ENCODE measurements at places on chromosomes 3 and 15.

GRCh38 chr3:114758831-114759699, 388.0 kb downstream of the ZBTB20 start:
- DNase-seq = no peak

- DNase-seq = no peak
Observed at GRCh38 chr3:161579395-161580126, 83.0 kb downstream of the OTOL1 start.

DNA sequence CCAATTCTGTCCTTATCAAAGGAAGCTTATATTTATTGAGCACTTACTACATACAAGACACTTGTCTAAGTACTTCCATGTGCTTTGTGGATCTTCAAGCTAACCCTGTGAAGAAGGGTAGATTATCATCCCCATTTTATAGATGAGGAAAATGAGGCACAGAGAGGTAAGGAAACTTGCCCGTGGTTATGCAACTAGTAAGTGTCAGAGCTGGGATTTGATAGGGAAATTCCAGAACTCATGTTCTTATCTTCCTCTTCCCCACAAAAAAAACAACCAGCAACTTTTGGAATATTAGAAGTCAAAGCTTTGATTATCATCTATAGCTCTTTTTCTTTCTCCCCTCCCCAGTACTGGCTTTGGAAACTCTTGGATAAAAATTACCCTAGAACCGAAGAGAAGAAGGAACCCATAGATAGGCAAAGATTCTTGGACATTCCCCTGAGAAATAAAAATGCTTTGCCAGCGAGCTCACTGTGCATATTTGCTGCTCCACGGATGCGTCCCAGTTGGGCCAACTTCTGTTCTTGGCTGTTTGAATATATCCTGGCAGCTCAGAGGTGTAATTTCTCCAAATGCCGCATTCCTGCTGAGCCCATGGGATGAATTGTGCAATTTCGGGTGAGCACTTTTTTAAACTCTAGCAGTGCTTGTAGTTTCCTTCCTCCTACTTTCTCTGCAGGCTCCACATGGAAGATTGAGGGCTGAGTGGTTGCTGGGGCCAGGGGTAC, 591.5 kb upstream of the CFAP20DC start:
- no peak for DNase-seq

DNA sequence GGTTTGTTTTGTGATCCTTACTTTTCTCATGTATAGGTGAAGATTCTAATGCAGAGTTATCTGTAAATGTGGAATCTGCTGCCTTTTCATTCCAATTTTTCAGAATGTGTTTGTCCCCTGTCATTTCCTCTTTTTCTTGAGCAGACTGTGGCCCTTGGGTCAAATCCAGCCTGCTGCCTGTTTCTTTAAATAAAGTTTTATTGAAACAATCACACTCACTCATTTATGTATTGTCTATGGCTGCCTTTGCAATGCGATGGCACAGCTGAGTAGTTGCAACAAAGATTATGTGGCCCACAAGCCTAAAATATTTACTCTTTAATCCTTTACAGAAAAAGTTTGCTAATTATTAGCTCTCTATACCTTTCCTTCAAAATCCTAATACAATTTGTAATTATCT, 116.3 kb upstream of the NPHP3 start:
- no peak for DNase-seq

GRCh38 chr15:83323296-83323711, 38.8 kb upstream of the BNC1 start:
- DNase-seq = no peak

- DNase-seq = no peak
Observed at GRCh38 chr15:29316422-29316821, 46.8 kb upstream of the NSMCE3 start.

DNA sequence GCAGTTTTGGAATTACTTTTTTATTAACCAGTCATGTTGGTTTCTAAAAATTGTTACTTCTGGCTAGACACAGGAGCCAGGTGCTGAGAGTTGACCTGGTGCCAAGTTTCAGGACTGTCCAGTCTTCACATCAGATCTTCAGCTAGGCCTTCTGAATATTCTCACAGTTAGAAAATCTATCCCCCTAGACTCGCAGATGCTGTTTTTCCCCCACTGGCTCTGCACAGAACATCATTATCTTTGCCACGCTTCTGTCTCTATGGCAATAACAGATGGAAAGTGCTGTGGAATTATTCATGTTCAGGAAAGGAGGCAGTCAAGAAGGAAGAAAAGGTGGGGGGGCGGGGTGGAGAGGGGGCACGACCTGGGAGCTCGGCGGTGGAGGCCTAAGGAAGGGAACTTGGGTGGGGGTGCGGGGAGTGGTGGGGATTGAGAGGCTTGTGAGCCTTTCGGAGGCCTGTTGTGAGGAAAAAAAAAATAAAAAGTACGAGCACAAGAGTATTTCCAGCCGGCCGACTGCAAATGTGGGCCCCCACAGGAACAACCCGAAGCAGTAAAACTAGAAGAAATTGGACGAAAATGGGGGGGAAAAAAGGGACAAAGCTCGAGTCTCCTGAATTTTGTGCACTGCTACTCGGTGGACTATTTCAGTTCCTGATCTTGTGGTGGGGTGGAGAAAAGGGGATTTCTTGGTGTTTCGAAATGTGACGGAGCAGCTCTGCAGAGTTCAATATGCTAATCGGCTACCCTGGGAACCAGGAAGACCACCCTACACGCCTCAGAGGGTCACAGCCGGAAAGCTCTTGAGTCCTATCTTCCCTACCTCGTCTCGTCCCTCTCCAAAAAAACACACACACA, 1.5 kb upstream of the SKIL start:
- no peak for DNase-seq

DNA sequence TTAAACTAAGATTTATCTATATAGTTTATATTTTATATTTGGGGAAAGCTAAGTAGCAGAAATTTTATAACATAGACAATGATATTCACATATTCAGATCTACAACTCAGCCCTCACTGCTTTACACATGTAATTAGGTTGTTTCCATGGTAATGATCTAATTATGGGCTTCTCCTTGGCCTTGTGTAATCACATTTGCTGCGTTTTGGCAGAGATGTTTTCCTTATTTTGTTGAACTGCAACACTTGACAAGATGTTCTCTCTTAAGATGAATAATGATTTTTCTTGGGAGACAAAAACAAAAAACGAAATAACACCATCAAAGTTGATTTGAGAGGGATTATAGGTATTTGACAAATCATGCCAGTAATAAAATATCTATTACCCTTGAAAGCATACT, 635.6 kb upstream of the TBL1XR1 start:
- DNase-seq = no peak

GRCh38 chr3:97719156-97719821, 45.3 kb upstream of the ARL6 start:
- peak; percentile 24 for DNase-seq

GRCh38 chr15:63015618-63016017, 26.9 kb upstream of the TPM1 start:
- no peak for DNase-seq

- no peak for DNase-seq
Observed at GRCh38 chr3:147551491-147551890, 142.3 kb downstream of the ZIC1 start.

GRCh38 chr3:177596248-177596815, 399.1 kb upstream of the TBL1XR1 start:
- no peak for DNase-seq

DNA sequence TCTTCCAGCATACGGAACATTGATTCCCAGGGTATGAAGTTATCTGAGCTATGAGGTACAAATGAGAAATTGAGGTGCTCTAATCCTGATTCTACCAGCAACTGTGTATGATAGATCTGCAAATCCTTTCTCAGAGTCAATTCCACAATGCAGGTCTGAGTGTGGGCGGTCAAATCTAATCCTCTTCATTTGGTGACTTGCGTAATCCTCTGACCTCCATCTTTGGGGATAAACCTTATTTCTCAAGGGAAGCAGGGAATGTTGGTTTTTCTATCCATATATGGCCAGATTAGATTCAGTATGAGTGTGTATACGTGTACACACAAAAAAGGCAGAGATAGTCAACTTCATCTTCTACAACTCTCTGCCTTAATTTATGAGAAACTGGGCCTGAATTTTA, 348.4 kb upstream of the IL12A start:
- DNase-seq = no peak

DNA sequence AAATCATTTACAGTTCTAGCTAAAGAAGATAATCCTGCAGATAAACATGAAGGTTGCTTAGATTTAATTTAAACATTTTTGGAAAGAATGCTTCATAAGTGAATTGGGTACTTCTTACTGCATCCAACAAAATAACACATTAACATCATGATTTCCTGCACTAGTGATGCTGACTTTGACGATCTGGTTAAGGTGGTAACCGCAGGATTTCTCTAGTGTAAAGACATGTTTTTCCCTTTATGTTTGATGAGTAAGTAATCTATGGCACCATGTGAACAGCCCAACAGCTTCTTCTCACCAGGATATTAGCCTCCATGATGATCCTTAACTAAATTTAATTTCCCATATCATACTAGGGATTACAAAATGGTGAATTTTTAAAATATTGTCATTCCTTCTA, 14.1 kb downstream of the SPPL2A start:
- no peak for DNase-seq

- DNase-seq = peak; percentile 73
Observed at GRCh38 chr15:38707802-38708671, 143.4 kb upstream of the RASGRP1 start.

DNA sequence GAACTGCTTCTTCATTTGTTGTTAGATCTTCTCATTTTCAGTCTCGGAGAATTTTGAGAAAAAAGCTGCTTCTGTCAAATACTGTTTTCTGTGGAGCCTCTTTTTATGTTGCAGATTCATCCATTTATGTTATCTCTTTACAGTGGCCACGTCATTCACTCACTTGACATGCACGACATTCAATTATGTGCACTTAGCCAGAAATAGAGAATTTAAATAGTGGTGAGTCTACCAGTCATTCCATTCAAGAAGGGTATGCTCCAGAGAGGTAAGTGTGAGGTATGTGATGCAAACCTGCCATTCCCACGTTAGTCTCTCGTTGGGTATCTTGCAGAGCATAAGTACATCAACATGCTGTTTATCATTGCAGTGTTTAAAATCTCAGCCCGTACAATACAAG, 9.8 kb downstream of the ARPP19 start:
- DNase-seq = no peak

- no peak for DNase-seq
Observed at GRCh38 chr15:75840659-75841058, 2.6 kb upstream of the UBE2Q2 start.

GRCh38 chr15:31306426-31307269, 20.0 kb upstream of the KLF13 start:
- DNase-seq = no peak

DNA sequence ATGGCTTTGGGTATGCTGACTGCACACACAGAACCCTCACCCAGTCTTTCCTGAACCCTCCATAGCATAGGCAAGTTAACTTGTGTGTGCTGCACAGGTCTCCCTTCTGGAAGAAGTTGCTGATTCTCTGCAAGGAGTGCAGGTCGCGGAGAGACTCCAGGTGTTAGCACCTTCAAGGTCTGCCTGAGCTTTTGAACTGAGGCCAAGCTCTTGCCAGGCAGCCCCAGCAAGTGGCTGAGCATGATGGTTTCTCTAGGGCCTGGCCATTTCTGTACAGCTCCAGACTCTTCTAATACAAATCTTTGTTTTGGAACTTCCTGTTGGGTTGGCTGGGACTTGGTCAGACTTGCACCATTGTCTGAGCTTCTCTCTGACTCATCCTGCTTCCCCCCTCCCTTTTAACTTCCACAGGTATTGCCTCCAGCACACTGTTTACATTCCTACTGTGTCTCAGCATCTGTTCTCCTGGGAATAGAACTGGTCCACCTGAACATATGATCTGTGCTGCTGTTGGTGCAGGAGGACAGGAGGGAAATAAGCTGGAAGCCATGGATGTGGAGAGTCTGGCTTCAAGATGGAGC, 53.3 kb downstream of the KY start:
- no peak for DNase-seq

GRCh38 chr15:23524816-23525215, 40.7 kb upstream of the MKRN3 start:
- DNase-seq = no peak

DNA sequence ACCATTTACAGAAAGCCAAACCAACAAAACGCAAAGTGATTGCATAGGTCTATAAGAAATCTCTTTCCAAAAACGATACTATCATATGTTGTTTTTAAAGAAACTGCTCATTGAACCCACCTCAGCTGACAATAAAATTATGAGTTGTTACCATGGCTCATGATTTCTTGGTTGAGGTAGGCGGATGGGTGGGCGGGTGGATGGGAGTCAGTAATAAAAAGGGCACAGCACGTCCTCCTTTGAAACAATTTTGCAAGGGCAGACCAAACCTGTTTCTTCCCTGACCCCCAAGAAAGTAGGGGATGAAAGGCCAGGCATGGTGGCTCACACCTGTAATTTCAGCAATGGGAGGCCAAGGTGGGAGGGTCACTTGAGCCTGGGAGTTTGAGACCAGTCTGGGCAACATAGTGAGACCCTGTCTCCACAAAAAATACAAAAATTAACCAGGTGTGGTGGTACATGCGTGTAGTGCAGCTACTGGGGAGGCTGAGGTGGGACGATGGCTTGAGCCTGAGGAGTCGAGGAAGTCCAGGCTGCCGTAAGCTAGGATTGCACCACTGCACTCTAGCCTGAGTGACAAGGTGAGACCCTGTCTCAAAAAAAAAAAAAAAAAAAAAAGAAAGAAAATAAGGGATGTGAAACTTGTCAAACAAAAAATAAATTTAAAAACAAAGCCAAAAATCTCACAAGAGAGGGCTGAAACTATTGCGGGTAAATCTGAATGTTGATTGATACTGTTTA, 2.1 kb downstream of the ABHD10 start:
- DNase-seq = no peak

GRCh38 chr15:40241269-40242212, 2.7 kb downstream of the PAK6 start:
- DNase-seq = no peak

DNA sequence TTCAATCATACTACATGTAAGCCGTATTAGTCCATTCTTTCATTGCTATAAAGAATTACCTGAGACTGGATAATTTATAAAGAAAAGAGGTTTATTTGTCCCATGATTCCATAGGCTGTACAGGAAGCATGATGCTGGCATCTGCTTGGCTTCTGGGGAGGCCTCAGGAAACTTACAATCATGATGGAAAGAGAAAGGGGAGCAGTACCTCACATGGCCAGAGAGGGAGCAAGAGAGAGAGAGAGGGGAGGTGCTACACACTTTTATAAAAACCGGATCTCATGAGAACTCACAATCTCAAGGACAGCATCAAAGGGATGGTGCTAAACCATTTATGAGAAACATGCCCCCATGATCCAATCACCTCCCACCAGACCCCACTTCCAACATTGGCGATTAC, 14.3 kb upstream of the CLASP2 start:
- no peak for DNase-seq

DNA sequence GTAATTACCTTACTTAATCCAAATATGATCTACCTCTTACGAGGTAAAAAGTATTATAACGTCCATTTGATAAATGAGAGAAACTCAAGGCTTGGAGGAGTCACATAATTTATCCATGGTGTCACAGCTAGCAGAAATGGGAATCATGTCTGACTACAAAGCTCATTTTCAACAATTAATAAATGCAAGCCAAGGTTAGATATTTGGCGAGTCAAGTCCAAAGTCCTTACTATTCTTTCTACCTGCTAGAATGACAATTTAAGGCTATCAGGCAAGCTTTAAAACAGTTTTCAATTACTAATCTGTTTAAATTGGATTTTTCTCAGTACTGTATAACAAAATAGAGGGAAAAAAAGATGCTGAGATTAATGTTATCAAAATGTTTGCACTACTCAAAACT, 68.6 kb downstream of the DLG1 start:
- DNase-seq = no peak

Data from CD4-positive, CD25-positive, alpha-beta regulatory T cell (primary cell).